ENCODE measurements at places on chromosomes 7 and 10.

DNA sequence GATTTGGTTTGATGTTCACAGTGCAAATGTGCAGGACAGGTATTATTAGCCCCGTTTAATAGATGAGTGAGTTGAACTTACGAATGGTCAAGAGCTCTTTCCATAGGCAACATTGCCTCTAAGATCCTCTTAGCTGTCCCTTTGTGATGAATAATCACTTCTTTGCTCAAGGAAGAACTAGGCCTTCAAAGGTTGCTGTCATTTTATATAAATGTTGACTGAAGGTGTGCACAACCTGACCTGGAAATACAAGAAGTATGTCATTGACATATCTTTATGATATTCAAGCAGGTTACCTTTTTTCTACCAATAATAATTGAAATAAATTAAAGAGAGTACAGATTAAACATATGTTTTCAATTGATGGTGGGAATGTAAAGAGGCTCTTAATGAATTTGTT, 48.5 kb upstream of the GLCCI1 start:
- DNase-seq: no peak

- no peak for DNase-seq
Observed at GRCh38 chr10:116849248-116850057, at the start of gene ENO4. ENO4 (plus strand) TSS chr10:116849499; CDS start chr10:116849567, 68 bp downstream.

- DNase-seq: no peak
Observed at GRCh38 chr7:522071-522950, 2.7 kb upstream of the PDGFA start.

- no peak for DNase-seq
Observed at GRCh38 chr10:62915158-62915557, 99.0 kb upstream of the EGR2 start.

DNA sequence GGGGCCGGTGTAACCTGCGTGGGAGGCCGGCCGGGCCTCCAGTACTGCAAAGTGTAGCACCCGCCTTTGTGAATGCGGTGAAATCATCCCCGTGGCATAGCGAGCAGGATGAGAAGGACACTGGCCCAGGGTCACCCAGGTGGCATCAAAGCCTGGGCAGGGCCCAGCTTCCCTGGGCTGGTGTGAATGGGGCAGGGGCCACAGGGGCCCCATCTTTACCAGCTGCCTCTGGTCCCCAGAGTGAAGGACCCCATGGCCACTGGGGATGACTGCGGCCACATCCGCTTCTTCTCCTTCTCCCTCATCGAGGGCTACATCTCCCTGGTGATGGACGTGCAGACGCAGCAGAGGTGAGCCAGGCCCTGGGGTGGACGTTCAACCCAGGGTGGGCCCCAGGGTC, 53.8 kb downstream of the RCC1L start:
- no peak for DNase-seq

DNA sequence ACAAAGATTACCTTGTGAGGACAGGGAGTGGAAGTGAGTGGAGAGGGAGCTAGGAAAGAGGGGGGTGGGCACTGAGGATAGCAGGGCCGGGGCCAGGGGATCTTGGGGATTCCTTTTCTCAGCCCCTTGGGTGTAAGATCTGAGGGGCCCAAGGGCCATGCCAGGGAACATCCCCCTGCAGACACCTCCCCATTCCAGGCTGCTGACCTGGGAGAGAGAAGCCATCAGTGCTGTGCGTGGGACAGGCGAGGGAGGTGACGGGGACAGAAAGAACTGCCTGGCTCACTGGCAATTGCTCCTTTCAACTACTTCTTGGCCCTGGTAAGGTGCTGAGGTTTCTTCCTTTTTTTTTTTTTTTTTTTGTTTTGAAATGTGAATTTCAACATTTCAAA, 12.0 kb upstream of the BTBD16 start:
- DNase-seq: no peak

DNA sequence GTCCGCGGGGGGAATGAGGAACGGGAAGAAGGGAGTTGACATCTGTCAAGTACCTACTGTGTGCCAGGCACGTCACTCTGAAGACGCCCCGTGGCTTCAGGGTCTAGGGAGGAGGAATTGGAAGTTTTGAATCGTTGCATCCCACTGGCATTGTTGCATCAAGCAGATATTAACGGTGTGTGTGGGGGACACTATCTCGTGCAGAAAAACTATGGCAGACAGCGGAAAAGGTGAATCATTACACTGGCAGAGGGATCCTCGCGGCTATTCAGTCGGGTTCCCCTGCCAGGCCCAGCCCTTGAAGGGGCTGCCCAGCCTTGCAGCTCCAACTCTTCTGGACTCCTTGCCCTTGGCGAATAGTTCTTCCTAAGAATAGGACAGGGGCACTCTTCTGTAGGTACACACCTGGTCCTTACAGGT, 1.0 kb upstream of the KIAA1549 start:
- DNase-seq: no peak

- DNase-seq: no peak
Observed at GRCh38 chr7:157018328-157018996, 8.0 kb upstream of the MNX1 start.

DNA sequence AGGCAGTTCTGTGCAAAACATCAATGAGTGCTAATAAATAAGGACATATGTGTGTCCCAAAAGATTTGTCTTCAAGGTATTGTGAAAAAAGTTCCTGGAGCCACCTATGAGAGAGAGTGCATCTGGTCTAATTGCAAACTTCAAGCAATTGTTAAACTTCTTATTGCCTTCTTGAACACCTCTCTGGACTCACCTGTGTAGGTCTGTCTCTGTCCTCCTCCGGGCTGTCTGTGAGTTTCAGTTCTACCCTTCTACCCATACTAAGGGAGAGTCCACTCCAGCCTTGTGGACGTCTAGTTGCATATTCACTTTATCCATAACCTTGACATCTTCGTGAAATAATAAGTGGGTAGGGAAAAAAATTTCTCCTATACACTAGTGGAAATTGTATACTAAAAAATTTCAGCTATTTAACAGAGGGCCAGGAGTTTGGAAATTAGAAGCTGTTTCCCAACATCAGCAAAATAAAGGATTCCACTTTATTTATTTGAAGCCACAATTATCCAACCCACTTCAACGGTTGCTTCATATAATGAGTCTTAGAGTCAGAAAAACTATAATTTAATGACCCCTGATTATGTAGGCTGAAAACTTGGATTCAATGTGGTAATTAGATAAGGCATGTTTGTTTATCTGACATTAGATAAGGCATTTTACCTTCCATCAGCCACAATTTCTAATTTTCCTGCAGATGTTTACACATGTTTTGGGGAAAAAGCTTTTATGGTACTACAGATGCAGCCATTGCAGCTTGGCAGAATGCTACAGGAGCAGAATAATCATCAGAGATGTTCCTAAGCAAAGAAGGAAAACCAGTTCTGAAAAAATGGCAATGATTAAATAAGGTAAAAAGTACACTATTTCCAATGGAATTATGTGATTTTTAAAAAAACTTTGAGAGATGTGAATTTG, 150.8 kb upstream of the FAM3C start:
- no peak for DNase-seq

DNA sequence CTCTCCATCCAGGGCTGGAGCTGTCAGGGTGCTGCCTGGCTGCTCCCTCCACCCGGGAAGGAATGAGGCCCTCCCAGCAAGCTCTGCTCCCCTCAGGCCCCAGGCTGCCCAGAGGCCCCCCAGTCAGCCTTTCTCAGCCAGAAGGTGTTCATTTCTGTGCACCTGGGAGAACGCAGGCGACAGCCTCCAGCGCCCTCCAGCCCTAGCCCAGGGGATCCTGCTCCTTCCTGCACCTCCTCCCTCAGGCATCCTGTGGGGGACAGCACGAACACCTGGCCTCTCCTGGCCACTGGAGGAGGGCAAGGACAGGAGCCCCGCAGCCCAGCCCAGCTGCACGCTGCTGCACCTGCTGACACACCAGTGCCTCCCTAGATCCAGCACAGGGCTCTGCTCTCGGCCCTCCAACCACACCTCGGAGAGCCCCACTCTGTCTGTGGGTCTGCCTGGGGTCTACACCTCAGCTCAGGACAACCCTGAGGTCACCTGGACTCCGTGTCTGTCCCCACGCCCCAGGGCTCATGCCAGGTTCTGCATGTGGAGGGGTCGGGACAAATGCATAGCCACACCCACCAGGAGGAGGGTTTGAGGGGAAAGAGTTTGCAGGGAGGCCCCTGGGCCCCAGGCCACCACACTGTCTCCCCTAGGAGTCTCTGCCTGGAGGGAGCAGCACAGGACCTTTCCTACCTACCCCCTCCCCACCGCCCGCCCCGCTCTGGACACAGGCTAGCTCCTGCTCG, 7.4 kb upstream of the PWWP2B start:
- DNase-seq: no peak

- no peak for DNase-seq
Observed at GRCh38 chr7:39757604-39758003, 134.2 kb downstream of the RALA start.

DNA sequence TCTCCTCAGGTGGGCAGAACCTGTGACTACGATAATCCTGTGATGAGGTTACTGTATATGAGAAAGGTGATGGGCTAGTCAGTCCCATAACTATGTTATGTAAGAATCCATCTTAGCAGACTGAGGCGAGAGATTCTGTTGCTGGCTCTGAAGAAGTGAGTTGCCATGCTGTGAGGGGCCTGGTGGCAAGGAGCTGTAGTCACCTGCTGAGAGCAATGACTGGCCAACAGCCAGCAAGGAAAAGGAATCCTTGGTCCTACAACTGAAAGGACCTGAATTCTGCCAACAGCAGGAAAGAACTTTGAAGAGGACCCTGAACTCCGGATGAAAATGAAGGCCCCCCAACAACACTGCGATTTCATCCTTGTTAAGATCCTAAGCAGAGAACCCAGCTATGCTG, 31.0 kb upstream of the DNAJB12 start:
- no peak for DNase-seq

- no peak for DNase-seq
Observed at GRCh38 chr10:122981066-122981464, 864 bp downstream of the PSTK start.

- no peak for DNase-seq
Observed at GRCh38 chr7:154482863-154483262, 430.7 kb downstream of the DPP6 start.

DNA sequence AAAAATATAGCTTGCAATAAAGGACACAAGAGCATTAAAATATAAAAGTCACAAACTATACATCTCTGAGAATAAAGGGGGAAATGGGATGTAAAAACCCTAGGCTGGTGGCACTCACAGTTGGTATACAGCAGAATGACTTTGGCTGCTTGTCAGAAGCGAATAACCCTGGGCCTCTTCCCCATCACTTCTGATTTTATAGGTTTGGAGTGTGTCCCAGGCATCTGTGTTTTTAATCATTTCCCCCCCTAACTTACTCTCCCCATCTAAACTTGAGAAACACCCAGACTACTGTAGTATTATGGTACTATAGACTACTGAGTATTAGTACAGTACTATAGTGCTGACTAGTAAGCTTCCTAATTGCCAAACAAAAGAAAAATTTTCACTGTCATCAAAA, 1.8 kb upstream of the RPA3 start:
- no peak for DNase-seq

- no peak for DNase-seq
Observed at GRCh38 chr7:13165854-13166253, 478.4 kb downstream of the ARL4A start.

- no peak for DNase-seq
Observed at GRCh38 chr10:98676895-98677294, 230.2 kb upstream of the HPS1 start.

- no peak for DNase-seq
Observed at GRCh38 chr10:69323622-69324021, 45.3 kb downstream of the HK1 start.

GRCh38 chr10:30581779-30582380, 47.7 kb downstream of the LYZL2 start:
- no peak for DNase-seq

DNA sequence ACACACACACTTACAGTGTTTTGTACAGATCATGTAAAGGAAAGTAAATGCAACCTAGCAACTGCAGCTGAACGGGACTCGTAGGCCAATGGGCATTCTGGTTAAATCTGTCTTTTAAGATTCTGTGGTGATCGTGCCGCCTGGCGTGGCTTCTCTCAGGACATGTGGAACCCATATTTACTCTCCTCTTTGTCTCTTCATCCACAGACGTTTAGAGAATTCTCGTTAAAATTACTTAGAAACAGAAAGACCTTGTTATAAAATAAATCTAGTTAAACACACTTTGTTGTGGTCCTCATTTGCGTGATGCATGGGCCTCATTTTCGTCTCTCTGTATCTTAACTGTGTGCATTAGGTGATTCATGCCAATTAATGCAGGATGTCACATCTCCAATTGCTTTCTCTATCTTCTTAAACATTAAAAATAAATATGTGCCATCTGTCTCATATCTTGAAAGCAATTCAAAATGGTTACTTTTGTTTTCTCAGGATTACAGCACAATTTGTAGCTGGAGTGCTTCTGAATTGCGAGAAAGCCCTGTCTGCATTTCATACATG, 11.5 kb downstream of the KLF6 start:
- DNase-seq: no peak

DNA sequence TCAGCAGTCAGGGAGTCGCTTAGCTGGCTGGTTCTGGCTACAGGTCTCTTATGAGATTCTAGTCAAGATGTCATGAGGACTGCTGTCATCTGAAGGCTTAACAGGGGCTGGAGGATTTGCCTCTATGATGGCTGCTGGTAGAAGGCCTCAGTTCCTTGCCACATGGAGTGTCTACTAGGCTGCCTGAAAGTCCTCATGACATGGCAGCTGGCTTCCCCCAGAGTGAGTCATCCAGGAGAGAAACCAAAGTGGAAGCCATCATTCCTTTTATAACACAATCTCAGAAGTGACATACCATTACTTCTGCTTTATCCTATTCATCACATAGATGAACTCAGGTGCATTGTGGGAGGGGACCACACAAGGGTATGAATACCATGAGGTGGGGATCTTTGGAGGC, 75.1 kb downstream of the EXOC6 start:
- DNase-seq: no peak

DNA sequence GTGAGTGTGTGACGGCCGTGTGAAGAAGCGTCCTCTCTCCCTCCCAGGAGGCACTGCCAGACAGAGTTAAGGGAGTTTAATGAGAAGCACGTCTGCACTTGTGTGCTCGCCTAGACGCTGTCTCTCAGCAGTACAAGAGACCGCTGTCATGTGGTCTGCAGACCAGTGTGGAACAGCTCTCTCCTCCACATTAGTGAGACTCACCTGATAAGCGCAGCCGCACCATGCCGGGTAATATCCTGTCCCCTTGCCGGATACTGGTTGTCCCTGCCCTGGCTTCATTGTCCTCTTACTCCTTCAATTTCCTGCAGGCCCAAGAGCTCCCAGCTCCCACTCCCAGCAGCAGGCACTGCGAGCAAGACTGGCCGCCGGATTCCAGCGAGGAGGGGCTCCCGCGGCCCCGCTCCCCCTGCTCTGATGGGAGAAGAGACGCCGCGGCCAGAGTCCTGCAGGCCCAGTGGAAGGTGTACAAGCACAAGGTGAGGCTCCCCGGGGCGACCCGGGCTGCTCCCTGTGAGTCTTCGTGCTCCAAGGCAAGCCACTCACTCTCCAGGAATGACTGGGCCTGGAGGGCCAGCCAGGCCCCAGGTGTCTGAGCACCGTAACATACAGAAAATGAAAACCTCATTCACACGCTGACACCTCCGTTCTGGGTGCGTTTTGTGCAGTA, 33.5 kb upstream of the TTYH3 start:
- no peak for DNase-seq

DNA sequence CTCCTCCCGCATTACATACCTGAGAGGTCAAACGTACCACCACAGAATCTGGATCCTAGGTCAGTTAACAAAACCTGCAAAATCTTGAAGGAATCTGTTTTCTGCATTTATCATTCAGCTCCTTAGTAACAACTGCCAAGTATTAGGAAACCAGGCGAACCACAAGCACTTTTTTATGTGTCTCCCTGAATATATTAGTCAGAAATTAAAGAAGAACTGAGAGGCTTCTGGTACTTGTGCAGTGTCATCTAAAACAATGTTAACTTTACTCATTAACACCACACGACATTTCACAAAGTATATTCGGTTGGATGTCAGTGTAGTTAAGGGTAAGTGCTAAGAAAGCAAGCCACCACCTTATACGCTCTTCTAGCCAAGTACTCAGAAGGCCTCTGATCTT, 2.5 kb downstream of the CCDC6 start:
- DNase-seq: no peak

Measured in stimulated activated CD8-positive, alpha-beta memory T cell treated with anti-CD3 and anti-CD28 coated beads, Interleukin-2, amount 100 ng/mL, for 48 hours (primary cell).